RPMI7951 (cell line): ENCODE measurements at places on chromosomes 6 and 20. TPM values are rescaled to one million over a fixed set of nuclear protein-coding genes. Genes with fewer than 3 reads are reported as not detected.

Gene CASP8AP2
- total RNA-seq, result 16.3 and 17.8 TPM in 2 replicates

Gene ACSS1
- 1.6 and 2.0 TPM in 2 replicates for total RNA-seq

Gene RIPOR2
- total RNA-seq, result 0.68 and 0.72 TPM in 2 replicates

Gene SRMS
- total RNA-seq, result not detected in 2 replicates

Gene SLC22A16
- total RNA-seq, result not detected in 2 replicates

Gene ZNF335
- 11.9 and 12.0 TPM in 2 replicates for total RNA-seq

Gene SLC17A3
- total RNA-seq, result not detected in 2 replicates

Gene OR2H1
- total RNA-seq, result not detected in 2 replicates

Gene PCK1
- not detected in 2 replicates for total RNA-seq

Gene VGLL2
- total RNA-seq, result not detected in 2 replicates

Gene MMP24
- 0.59 and 0.96 TPM in 2 replicates for total RNA-seq

Gene COX4I2
- total RNA-seq, result not detected in 2 replicates

Gene C20orf204
- total RNA-seq, result 0.36 and 1.7 TPM in 2 replicates

Gene TREM2
- 0.39 TPM in 1 of 2 replicates, not detected in the other for total RNA-seq

Gene NPBWR2
- not detected in 2 replicates for total RNA-seq

Gene MYBL2
- total RNA-seq, result 53.1 and 53.5 TPM in 2 replicates

Gene SNX9
- total RNA-seq, result 31.9 and 36.8 TPM in 2 replicates

Gene TREML1
- total RNA-seq, result not detected in 2 replicates

Gene SRSF12
- total RNA-seq, result not detected in 2 replicates

Gene MLIP
- not detected in 2 replicates for total RNA-seq

Gene GNAS-AS1
- total RNA-seq, result 1.1 TPM in 2 replicates

Gene RAET1L
- total RNA-seq, result not detected in 2 replicates

Gene COL9A1
- not detected in 2 replicates for total RNA-seq

Gene ZBTB12
- total RNA-seq, result 1.2 and 1.4 TPM in 2 replicates

Gene ALDH5A1
- under 0.01 and 0.68 TPM in 2 replicates for total RNA-seq

Gene LMBRD1
- 22.5 and 30.2 TPM in 2 replicates for total RNA-seq

Gene TSPO2
- not detected in 2 replicates for total RNA-seq

Gene CUTA
- total RNA-seq, result 250 and 282 TPM in 2 replicates

Gene NECAB3
- 39.3 and 43.9 TPM in 2 replicates for total RNA-seq

Gene MROH8
- total RNA-seq, result 0.10 and 1.3 TPM in 2 replicates

Gene ZDHHC14
- total RNA-seq, result 1.6 and 1.8 TPM in 2 replicates

Gene CALHM5
- 4.1 and 4.7 TPM in 2 replicates for total RNA-seq

Gene SLC22A7
- total RNA-seq, result not detected in 2 replicates

Gene IPCEF1
- under 0.01 and 0.59 TPM in 2 replicates for total RNA-seq

Gene MICB
- 31.0 and 34.4 TPM in 2 replicates for total RNA-seq

Gene GPR6
- total RNA-seq, result not detected in 2 replicates

Gene LSM2
- 145 and 164 TPM in 2 replicates for total RNA-seq

Gene CTAGE9
- total RNA-seq, result not detected in 2 replicates

Gene E2F1
- 28.7 and 33.3 TPM in 2 replicates for total RNA-seq

Gene ID4
- total RNA-seq, result 0.10 and 0.24 TPM in 2 replicates

Gene CLPSL2
- not detected in 2 replicates for total RNA-seq

Gene FAM83D
- 125 and 148 TPM in 2 replicates for total RNA-seq

Gene LAMA4
- total RNA-seq, result 7.6 and 7.7 TPM in 2 replicates

Gene PTGIS
- under 0.01 and 0.24 TPM in 2 replicates for total RNA-seq

Gene NRN1
- total RNA-seq, result 26.8 and 32.8 TPM in 2 replicates

Gene EFHC1
- 33.0 and 37.7 TPM in 2 replicates for total RNA-seq

Gene JARID2
- 10.5 and 10.6 TPM in 2 replicates for total RNA-seq

Gene RSPH9
- total RNA-seq, result 1.1 and 1.3 TPM in 2 replicates

Gene PSMB8
- total RNA-seq, result 141 and 189 TPM in 2 replicates

Gene POM121L2
- total RNA-seq, result 0.12 TPM in 1 of 2 replicates, not detected in the other
